ENCODE measurements at places on chromosomes 5 and 9.

- no peak for DNase-seq
Observed at GRCh38 chr9:136089697-136090045, 5.4 kb downstream of the NACC2 start.

DNA sequence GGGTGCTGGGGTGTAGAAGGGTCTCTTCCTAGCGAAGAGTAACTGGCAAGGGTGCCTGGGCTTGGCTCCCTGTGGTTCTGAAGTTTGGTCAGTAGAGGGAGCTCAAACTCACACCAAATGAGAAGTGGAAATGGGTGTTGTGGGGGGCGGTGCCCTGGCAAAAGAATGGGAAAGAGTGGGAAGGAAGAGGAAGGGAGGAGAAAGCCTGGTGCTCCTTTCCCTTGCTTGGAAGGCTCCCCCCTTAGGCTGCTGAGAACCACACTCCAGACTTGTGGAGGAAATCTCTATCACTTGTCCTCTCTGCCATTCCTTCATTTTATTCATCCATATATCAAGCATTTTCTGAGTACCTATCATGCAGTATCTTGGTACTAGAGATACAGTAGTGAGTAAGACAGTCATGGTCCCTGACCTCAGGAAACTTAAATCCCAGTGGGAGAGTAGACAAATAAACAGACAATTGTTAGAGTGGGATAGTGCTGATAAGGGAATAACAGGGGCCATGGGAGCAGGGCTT lies 13.0 kb downstream of the SLC4A9 start:
- peak; percentile 78 for DNase-seq

- no peak for DNase-seq
Observed at GRCh38 chr9:16833296-16833835, 37.1 kb downstream of the BNC2 start.

DNA sequence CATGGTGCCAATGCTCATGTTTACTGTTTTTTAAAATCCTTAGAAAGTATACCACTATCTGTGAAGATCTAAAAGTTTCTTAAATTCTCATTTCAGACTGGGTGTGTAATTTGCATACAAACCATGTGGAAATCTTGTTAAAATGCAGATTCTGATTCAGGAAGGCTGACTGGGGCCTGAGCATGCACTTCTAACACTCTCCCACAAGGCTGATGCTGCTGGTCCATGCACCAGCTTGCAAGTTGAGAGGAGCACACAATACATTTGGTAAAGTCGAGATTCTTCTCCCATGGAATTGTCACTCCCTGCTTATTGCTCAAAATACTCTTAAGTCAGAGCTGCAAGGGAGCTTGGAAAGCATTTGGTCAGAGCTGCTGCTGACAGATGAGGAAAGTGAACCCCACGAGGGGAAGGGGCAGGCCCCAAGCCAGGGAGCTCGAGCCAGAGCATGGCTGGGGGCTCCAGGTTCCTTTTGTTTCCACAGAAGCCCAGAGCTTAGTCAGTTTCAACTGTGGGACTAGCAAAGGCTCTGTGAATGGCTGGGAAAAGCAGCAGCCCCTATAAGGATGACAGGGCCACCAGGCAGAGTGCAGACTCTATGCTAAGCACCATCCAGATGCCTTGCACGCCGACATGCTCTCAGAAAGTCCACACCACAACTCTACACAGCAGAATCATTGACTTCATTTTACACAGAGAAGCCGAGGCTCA lies 93.5 kb upstream of the HAND1 start:
- DNase-seq = no peak

- DNase-seq = no peak
Observed at GRCh38 chr9:89434636-89435035, 63.3 kb downstream of the SEMA4D start.

- peak; percentile 40 for DNase-seq
Observed at GRCh38 chr5:172777881-172778814, 7.2 kb upstream of the DUSP1 start.

DNA sequence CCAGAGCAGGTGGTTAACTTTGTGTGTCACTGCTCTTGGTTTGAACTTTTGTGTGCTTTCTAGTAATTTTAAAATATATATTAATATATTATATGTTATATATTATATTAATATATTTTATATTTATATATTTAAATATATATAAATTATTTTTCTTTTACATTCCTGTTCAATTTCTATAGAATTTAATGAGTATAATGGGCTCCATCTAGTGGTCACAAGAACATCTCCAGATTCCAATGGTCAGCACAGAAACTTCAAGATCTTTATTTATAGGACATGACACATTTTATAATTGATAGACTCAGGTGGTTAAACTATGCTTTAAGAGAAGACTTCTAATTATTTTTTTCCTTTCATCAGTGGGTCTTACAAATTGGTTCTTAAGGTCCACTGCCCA lies 39.1 kb downstream of the COL23A1 start:
- no peak for DNase-seq

- DNase-seq = no peak
Observed at GRCh38 chr5:32866138-32866537, 155.0 kb downstream of the NPR3 start.

DNA sequence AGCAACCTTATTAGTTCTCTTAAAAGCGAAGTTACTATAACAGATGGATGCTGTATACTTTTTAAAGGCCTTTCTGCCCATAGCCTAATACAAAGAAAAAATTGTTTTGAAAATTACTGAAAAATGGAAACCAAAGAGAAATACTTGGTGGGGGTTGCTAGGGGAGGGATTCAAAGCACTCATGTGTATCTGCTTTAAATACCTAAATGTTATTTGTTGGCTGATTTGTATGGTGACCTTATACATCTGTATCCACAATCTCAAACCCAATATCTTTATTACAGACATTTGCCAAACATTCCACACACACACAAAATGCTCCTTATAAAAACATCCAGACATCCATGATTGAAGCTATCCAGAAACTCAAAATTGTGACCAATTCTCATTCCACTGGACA lies 172.0 kb downstream of the ADAMTS12 start:
- no peak for DNase-seq

DNA sequence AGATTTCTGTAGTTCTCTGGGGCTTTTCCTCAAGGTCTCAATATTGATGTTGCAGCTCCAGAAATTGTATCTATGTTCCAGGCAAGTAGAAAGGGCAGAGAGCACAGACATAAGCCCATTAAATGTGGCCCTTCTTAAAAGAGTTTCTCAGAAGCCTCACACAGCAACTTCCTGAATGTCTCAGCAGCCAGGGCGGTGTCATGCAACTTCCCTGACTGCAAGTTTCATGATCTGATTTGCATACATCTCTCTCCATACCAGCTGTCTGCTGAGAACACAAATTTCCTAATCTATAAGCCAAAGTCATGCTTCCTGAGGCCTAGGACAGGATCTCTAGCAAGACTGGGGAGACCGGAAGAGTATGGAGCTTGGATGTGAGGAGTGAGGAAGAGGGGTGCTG lies 13.0 kb downstream of the RGS7BP start:
- no peak for DNase-seq

DNA sequence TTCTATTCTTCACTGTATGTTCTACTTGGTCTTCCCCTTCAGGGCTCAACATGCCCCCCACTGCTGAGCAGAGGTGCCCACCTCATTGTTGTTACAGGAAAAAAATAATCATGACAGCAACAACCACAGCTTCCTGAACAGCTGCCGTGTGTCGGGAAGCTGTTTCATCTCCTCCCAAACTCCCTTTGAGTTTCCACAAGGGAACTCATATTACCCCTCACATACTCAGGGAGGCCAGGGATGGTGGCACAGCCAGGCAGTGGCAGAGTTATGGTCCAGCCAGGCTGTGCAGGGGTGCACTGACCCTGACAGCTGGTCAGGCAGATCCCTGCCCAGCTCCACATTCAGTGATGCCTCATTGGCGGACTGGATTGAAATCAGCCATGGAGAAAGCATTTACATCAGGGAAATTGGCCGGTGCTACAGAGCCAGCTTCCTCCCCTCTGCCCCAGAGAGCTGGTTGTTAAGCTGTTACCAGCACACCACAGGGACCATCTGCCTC lies 37.3 kb downstream of the SARDH start:
- no peak for DNase-seq

DNA sequence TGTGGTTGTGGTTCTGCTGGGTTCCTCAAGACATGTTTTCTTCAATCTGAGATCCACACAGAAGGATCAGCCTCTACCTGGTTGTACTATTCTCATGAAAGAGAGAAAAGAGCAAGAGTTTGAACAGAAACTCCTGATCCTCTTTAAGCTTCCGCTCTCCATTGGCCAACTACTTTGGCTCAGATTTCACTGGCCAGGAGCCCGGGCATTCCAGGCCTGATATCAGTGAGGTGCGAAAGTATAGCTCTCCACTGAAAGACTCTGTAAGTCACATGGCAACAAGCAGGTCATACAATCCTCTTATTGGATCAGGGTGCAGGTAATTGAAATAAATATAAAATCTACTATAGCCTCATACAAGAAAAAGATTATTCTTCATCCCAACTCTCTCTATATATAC lies 920.5 kb downstream of the TLE4 start:
- no peak for DNase-seq

GRCh38 chr5:142671266-142671665 lies 14.6 kb downstream of the FGF1 start:
- DNase-seq = no peak

DNA sequence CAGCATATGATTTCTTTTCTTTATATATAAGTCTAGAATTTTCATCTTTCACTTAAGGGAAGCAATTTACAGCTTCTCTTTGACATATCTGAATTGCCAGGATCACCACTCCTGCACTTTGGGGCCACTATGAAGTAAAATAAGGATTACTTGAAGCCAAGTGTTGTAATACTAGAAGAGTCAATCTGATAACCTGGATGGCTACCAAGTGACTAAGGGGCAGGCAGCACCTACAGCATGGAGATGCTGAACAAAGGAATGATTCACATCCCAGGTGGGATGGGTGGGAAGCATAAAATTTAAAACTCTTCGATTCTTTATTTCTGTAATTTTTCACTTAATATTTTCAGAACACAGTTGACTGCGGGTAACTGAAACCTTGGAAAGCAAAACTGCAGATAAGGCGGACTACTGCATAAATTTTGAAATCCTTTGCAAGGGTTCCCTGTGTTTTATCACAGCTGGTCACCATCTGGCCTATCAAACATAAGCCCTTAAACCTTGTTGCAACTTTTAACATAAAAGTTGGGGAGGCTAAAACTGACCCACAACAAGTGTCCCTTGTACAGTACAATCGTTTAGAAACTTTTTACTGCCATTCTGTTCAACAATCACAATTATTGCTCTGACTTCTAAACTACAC lies 31.2 kb downstream of the NR3C1 start:
- DNase-seq = no peak

- DNase-seq = no peak
Observed at GRCh38 chr5:67286006-67286405, 89.4 kb upstream of the CD180 start.

GRCh38 chr5:137488516-137488915 lies 10.6 kb downstream of the SPOCK1 start:
- no peak for DNase-seq

DNA sequence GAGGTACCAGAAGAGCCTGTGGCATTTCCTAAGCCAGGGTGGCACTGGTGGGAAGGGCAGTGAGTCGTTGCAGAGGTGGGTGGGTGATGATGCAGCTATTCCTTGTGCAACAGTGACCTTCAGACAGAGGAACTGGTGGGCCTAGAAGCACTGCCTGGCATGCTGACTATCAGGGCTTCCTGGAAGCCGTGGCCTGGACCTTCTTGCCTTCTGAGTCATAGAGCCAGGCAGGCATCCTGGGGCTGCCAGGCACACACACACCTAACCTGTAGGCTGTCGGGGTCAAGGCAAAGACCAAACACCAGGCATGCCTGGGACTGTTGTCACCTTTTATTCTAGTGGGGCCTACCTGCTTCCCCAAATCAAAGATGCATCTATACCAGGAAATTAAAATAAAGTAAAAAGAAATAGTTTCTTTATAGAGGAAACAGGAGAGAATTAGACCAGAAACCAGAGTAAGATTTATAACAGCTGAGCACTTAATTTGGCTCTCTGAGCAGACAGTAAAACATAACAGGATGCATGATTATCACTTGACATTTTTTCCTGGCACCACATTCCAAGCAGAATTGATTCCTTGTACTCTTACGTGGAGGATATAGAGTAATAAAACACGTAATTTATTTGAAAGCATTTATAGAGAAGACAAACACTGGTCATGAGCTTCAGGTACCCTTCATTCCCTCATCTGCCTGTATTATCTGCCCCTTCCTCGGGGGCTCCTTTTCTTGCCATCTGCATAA lies 25.1 kb downstream of the NANS start:
- peak; percentile 31 for DNase-seq

DNA sequence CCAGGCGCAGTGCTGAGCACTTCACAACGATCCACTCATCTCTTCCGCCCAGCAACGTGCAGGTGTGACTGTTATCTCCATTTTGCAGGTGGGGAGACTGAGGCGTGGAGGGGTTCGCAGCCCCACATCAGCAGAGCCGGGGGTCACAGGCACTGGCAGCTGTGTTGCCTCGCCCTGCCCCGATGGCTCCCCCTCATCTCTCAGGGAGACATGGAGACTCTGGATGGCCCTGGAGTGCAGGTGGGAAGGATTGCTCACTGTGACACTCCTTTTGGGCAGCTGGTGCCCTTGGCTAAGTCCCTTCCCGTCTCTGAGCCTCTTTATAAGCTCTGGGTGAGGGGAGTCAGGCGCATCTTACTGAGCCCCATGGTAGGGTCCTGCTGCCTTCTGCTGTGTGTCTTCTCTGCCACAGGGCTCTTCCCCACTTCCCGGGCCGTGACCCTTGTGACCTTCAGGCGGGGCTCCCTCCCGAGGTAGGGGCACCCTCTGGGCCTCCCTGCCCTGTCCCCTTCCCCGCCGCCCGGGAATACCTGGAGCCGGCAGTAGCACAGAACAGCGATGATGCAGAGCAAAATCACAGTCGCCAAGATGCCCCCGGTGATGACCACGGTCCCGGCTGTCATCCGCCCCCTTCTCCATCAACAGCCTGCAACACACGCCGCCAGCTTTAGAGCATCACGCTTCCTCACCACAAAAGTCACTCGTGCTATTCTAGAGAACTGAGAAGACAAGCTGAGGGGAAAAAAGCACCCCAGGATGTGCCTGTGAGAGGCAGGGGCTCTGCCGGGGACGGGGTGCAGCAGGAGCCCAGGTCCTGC lies 29.4 kb downstream of the FAM163B start:
- DNase-seq = no peak

- DNase-seq = peak; percentile 75
Observed at GRCh38 chr5:142215915-142216681, 107.5 kb downstream of the NDFIP1 start.

DNA sequence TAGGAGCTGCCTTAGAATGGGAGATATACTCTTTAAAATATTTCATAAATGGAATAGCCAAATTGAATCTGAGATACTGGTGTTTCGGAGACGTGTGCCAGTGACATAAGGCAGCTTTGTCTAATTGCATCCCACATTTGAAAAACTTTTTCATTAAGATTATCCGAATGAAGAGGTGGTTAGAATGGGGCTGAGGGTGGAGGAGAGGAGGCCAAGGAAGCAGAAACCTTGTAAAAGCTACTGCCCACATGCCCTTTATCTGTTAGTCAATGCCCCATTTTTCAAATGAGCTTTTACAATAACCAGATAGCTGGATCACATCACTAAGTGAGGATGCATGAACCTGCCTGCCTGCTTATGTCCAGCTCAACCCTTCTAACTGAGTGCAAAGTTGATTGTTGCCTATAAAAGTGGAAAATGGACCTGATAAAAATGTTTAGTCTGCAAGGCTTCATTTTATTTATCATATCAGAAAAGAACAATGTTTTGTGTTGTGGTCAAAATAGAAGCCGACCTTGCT lies 34.8 kb downstream of the SNX24 start:
- DNase-seq = no peak
